ENCODE measurements at places on chromosomes 5 and 9.

DNA sequence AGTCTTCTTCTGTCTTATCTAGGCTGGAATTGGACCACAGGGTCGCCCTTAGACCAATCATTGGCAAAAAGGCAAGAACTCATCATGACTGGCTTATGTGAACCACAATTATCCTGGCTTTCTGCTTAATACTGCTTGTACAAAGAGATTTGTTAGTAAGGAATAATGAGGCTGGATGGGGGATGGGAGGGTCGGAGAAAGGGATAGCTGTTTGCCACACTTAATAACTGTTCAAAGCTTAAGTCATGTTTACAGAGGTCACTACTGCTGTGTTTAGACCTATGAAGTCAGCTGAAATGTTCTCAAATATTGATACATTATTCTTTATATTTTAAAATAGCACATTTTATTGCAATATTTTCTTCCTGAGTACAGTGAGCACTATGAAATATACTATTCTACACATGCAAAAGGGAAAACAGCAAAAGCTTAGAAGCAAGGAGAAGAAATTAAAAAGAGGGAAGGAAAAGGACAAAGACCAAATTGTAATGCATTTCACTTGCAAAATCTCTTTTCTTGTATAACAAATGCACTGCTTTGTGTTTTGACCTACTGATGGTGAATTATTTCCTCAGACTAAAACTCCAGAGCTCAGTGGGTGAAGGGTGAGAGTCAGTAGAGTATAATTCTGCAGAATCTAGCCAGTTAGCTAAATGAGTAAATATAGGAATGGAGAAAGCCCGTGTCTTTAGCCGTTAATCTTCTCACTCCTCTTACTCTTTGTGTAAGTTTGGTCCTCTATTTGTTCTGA lies 404.9 kb upstream of the ZNF608 start:
- DNase-seq, result no peak

DNA sequence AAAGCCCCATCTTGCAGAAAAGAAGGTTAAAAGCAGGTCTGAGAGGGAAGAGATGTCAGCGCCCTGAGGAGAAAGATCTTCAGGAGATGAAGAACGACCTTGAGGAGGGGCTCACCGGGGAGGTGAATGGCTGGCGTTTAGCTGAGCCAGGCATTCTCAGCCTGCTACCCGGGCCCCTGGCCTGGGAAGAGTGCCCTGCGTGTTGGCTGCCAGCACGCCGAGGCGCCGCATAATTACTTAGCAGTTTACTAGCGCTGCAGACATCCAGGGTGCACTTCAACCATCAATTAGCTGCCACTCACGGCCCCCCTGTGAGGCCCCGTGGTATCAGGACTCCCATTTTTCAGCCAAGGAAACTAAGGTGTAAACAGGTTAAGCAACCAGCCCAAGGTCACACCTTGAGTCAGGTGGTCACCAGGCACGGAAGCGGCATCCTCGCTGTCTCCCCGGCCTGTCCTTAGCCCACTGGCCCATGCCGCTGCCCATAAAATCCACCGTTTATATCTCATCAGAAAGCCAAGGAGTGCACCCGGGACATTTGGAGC lies 551.9 kb downstream of the BNC2 start:
- no peak for DNase-seq

- no peak for DNase-seq
These were observed 48.9 kb upstream of the CACNA1B start for GRCh38 chr9:137828527-137829259.

DNA sequence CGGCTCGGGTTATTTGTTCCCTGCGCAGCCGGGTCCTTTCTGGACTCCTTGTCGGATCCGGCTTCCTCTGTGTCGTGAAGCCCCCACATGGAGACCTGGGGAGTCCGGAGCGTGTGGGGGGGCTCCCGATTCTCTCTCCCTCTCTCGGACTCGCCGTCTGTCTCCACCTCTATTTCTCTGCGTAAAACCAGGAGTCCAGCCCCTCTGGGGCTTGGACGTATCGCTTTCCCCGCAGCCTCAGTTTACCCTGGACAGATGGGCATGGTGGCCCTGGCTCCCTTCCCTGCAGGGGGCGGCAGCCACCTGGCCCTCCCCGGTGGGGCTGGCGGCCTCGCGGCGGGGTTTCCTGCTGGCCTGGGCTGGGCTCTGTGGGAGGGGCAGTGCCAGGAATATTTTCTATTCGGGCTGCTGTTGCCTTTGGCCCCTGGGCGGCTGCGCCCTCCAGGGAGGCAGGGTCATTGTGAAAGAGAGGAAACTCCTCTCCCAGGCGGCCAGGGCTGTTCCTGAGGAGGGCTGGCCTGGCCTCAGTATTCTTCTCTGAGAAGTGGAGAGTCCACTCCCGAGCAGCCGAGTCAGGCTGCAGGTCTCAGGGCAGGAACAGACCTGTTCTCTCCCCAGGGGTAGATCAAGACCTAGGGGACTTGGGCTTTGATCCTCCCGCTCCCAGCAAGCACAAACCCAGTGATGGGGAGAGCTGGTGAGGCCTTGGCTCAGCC lies 665 bp downstream of the ASS1 start:
- DNase-seq, result no peak

- DNase-seq, result no peak
These were observed 9.1 kb downstream of the SARDH start for GRCh38 chr9:133728856-133729616.

GRCh38 chr9:109455391-109455790 lies 42.7 kb downstream of the PTPN3 start:
- no peak for DNase-seq

GRCh38 chr5:61802456-61802855 lies 470.4 kb downstream of the ZSWIM6 start:
- DNase-seq, result no peak

DNA sequence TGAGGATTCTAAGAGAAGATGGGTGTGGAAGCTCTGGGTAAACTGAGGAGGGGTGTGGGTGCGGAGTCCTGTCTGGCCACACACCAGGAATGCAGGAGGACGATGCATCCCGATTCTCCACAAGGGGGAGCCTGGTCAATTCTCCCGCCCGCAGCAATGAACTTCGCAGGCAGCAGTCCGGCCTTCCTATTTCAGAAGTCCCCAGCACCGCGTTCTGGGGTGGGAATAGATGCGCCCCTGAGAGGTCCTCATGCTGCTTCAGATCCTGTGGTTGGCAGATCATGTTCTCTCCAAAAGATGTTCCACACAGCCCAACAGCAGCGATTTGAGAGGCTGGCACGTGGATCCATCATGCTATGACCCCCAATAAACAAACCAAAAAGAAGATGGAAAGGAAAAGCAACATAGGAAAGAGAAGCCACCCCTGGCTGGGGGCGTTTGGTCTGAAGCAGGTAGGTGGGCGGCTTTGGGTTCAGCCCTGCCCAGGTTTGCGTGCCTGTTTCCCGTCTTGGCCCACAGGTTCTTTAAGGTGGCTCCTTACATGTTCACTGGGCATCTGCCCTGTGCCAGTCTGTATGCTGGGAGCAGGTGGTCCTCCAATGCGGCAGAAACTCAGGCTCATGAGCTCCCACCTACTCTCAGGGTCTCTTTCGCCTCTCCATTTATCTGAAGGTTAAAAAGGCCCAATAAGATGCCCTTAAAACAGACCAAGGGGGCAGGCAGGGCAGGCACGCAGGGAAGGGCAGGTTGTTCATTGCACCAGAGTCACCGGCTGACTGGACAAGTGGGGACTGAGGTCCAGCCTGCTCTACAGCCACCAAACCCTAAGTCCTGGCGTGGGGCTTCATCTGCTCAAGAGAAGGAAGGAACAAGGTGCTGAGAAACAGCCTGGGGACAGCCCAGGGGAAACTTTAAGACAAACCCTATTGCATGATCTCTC lies 171.6 kb downstream of the PAX5 start:
- DNase-seq, result no peak

DNA sequence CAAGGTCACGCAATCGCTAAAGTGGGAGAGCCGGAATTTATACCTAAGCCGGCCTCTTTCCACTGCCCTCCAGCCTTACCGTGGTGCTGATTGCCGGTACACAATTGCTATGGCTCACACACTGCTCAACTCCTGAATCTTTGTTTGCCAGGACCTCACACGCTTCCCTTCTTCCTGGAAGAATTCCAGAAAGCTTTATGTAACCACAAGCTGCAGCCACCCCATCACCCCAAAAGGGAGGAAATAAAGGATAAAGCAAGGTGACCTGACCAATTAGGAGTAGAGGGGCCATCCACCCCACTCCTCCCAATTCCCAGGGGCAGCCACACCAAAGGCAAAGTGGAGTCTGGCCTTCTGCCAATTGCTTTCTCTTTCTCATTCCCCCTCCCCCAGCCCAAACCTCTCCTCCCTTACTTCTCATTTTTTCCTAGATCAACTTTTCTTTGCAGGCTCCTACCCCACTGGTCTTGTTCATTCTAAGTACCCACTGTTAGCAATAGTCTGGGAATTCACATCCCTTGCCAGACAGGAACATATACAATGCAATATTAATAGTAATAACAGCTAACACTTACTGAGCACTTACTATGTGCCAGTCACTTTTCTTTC lies 18.0 kb upstream of the CDC23 start:
- no peak for DNase-seq

DNA sequence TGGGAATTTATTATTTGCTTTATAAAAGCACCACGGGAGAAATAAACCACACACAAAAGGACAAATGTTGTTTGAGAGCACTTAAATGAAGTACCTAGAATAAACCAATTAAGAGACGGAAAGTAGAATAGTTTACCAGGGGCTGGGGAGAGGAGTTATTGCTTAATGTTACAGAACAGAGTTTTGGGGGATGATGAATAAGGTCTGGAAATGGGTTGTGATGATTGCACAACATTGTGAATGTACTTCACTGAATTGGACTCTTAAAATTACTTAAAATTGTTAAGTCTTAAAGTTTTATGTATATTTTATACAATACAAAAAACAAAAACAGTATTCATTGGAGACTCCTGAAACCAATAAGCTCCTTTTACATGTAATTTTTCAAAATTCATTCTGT lies 1.5 kb downstream of the ZBTB43 start:
- no peak for DNase-seq

DNA sequence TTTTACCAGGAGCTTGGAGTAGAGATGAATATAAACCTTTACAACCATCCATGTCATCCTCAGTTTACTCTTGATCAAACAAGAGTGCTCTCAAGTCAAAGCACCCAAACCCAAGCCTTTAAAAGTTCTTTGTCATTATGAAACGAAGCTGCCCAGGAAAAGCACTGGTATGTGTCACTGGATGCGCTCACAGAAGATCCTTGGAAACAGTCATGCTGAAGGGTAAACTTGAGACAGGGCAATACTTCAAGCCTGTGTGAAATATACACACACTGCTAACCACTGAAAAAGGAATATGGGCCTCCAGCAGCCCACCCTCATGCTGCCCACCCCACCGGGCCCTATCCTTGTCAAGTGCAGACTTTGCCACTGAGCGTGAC lies 84.5 kb downstream of the PRRT1B start:
- no peak for DNase-seq

DNA sequence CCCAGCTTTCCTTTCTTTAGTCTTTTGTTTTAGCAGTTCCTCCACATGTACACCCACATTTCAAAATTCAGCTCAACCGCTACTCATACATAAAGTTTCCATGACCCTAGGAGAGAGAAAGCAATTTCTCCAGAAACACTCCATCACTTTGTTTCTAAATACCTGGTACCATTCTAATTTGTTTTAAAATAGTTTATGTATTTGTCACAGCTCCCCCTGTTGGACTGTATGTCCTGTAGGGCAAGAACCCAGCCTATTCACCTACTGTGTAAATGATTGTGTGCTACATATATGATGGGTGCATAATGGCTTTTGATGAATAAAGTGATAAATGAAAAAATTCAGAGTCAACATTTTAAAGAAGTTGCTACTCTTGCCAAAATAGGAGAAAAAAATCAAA lies 139.1 kb downstream of the COX7C start:
- DNase-seq, result no peak

- DNase-seq, result no peak
These were observed 239.9 kb upstream of the TNC start for GRCh38 chr9:115357821-115358220.

Data from naive thymus-derived CD4-positive, alpha-beta T cell (primary cell).